Activated T-helper 1 cell treated with anti-CD3 and anti-CD28 coated beads, Interleukin-2, amount 50 U/mL, for 16 hours (primary cell): ENCODE measurements at places on chromosomes 6 and 20.

DNA sequence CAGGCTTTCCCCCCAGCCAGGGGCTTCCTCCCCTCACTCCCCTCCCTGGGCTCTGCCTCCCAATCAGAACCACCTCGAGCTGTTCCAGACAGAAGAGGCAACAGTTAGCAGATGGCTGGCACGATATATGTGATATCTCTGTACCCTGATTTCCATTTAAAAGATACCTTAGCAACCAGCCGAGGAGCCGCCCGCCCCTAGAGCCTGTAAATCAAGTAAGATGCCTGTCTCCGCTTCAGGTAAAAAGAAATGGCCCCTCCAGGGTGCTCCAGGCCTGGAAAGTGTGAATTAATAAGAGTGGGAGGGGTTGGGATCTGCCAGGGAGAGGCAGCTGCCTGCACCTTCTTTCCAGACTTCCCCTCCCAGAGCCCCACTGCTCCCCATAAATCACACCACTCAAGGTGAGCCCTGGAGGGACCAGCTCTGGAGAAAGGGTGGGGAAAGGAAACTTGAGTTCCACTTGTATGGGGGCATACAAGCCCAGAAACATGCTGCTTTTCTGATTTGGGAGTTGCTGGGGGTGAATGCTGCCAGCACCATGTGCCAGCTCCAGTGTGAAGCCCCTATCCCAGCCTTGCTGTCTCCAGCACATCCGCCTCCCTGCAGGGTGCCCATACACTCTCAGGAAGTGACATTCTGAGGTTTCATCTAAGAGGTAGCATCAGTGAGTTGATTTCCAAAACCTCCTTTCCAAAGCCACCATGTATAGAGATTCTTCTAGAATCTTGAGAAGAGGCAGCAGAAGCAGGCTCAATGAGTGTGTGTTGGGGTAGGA is 148.0 kb downstream of the LRFN2 start:
- no peak for DNase-seq

DNA sequence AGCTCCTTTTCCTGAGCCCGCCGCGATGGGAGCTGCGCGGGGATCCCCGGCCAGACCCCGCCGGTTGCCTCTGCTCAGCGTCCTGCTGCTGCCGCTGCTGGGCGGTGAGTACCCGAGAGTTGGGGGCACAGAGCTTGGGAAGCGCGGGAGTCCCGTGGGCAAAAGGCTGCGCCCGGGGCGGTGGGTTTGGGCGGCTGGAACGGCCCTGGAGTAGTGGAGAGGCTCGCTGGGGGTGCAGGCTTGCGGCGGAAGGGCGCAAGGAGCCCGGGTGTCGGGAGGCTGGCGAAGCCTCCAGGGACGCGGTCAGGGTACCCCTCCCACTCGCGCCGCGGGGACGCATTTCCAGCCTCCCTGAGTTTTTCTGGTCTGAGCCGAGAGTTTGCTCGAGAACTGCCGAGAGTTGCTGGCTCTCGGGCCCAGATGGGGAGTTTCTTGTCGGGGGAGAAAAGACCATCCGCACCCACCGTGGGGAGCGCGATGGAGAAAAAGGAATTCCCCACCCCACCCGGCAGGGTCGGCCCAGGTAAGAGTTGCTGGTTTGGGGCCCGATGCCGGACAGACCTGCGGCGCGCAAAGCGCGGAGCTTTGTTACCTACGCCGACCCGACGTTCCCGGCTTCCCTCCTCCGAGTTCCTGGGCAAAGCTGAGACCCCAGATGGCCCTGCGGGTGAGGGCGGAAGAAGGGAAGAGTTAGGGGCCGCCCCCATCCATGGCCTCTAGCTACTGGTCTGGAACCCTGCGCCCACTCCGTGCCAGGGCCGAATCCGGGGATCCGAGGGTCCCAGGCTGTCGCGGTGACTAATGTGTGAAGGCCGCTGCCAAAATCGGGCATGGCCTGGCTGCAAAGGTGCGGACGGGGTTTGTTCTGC is 584 bp downstream of the PTK7 start:
- no peak for DNase-seq

GRCh38 chr6:114375541-114376192 is 32.8 kb upstream of the HS3ST5 start:
- no peak for DNase-seq

DNA sequence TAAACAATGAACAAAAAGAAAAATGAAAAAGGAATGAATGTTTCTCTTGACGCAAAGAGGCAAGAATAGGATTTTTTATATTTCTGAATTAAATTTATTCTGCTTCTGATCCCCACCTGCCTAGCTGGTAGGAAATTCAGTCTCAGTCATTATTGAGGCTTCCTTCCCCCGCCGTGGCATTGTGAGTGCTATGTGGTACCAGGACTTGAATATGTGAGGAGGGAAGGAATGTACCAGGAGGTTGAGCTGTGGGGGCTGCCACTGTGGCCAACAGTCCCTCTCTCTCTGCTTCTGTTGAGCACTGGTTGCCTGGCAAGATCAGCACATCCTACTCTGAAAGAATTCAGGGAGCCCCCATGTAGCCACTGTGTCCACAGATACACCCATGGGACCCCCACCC is 368.1 kb upstream of the JARID2 start:
- no peak for DNase-seq

DNA sequence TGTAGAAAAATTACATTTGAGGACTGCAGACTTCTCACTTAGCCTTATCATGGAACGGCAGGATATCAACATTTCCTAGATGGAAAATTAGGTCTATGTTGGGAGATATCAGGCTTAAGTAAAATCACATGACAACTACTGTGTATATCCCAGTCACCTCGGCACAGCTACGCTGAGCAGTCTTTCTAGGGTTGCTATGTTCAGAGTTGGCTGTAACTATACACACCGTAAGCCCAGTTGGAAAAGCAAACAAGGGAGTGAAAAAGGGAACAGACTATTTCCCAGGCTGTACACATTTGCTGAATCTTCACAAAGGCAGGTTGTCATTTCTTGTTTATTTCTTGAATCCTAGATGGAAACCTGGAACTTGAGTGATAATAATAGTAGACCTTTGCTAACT is 80.7 kb upstream of the PTPRK start:
- no peak for DNase-seq

- no peak for DNase-seq
Measured at GRCh38 chr6:126640921-126641320, 301.0 kb downstream of the CENPW start.

- DNase-seq, result no peak
Measured at GRCh38 chr6:63307581-63308246, 12.1 kb downstream of the LGSN start.

- no peak for DNase-seq
Measured at GRCh38 chr20:32663335-32664011, 10.3 kb downstream of the C20orf203 start.

DNA sequence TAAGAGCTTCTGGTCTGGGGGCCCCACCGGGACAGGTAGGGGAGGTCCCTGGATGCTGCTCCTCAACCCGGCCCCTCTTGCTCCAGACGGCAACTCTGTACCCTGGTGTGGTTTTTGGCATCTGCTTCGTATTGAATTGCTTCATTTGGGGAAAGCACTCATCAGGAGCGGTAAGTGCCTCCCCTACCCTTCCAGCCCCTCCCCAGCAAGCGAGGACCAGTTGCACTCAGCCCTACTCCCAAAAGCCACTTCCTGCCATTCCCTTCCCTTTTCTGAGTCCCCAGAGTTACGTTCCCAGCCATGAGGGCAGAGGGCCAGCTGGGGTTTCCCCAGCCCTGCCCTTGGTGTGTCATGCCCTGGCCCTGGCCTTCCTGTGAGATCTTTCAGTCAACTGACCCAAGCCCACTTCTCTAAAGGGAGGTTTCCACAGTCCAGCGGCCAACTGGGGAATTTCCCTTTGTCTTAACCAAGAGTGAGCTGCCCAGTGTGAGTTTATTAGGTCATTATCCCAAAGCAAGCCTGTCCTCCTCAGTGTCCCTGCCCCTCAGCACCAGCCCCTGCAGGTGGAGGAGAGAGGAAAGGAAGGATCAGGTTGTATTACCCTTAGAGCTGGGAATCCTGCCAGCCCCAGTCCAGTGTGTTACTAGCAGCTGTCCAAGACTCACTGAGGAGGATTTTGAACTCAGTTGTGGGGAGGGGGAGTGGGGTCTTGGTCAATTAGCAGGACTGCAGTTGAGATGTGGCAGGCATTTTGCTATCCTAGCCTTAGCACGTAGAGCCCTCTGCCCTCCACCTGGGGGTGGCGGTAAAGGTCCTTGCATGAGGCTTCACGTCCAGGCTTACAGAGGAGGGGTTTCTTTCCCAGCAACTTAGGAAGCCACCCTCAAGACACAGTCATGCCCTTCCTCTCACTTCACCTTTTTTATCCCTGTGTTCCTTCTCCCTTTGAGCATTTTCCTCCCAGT is 45.8 kb downstream of the TM9SF4 start:
- DNase-seq, result no peak

DNA sequence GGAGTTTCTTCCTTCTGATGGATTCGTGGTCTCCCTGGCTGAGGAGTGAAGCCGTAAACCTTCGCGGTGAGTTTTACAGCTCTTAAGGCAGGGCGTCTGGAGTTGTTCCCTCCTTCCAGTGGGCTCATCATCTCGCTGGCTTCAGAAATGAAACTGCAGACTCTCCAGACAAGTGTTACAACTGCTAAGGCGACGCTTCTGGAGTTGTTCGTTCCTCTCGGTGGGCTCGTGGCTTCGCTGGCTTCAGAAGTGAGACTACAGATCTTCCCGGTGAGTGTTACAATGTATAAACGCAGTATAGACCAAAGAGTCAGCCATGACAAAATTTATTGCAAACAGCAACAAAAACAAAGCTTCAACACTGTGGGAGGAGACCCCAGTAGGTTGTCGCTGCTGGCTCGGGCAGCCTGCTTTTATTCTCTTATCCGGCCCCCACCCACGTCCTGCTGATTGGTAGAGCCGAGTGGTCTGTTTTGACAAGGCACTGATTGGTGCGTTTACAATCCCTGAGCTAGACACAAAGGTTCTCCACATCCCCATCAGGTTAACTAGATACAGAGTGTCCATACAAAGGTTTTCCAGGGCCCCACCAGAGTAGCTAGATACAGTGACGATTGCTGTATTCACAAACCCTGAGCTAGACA is 113.2 kb downstream of the GPX5 start:
- no peak for DNase-seq

- no peak for DNase-seq
Measured at GRCh38 chr6:161586887-161587286, 313.0 kb upstream of the AGPAT4 start.

DNA sequence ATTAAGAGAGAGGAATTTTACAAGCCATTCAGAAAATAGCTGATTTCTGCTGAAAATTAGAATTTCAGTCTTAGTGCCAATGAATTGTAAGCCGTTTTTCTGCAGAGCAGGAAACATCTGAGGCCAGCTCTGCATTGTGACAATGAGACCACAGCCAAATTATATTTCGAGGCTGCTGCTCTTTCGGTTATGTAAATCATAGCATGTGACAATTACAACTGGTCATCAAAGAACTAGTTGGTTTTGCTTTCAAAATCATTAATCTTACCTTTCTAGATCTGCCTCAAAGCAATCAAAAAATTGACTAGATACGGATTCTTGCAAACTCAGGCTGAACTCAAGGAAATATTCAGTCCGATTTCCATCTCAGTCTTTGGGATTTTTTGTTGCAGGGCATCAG is 33.4 kb upstream of the INSM1 start:
- no peak for DNase-seq

DNA sequence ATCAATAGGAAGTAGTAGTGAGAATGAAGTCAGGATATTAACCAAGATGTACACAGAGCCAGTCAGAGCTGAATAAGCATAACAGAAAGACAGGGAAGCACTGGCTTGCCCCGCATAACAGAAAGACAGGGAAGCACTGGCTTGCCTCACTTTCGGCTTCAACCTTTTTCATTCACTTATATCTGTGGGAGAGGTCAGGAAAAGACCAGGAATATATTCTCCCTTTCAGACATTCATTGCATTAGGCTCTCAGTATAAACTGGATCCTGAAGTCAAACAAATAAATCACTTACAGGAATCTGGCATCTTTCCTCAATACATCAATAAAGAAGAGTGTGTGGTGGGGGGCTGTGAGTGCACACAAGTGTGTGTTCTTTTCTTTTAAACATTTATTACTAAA is 437.6 kb downstream of the C6orf118 start:
- DNase-seq, result no peak

DNA sequence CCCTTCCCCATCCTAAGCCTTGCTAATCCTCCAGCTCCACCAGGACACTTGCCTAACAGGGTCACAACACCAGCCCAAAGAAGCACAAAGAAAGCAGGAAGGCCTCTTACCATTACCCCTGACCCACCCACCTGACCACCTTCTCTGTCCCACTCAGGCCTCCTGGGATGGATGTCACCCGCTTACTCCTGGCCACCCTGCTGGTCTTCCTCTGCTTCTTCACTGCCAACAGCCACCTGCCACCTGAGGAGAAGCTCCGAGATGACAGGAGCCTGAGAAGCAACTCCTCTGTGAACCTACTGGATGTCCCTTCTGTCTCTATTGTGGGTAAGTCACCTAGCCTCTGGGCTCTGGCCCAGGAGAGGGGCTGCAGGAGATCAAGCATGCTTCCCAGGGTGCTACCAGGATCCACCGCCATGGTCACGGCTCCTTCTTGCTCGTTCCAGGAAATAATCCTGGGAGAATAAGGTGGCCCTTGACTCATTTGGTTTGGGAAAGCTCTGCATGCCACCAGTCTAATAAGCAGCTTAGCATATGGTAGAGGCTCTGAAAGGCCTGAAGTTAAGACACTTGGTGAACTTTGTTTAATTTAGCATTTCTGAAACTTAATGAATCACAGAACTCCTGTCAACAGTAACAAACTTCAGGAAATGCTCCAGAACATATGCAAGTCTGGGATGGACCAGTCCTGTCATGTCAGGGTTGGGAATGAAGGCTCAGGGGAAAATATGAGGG is 19.2 kb downstream of the ASIP start:
- no peak for DNase-seq

GRCh38 chr20:59938221-59938620 is 1.9 kb downstream of the PPP1R3D start:
- no peak for DNase-seq

DNA sequence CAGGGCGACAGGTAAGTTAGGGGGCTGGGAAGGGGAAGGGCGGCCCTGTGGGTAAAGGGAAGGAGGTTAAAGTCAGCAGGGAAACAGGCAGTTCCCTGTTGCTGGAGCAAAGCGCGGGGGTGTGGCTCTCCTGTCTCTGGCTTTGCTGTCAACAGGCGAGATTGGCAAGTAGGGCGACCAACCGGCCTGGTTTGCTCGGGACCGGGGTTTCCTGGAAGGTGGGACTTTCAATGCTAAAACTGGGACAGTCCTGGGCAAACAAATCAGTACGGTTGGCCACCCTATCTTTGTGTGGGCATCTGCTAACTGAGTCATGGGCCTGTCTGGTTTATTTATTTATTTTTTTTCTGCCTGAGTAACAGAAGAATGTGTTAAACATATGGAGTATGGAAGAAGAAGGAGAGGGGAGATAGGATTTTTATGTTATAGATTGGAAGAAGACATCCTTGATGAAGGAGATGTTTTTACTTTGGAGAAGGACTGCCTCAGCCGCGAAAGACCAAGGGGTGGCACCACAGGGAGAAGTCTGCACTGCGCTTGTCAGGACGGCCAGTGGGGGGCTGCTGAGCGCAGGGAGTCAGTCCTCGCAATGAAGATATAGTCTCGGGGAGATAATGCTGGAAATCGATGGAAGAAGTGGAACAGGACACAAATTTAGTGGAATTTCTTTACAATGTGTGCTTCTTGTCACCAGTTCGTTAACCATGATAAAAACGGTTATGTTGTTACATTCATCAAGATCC is 43.4 kb upstream of the ESR1 start:
- DNase-seq, result no peak

GRCh38 chr6:51261691-51262090 is 443.0 kb downstream of the TFAP2B start:
- DNase-seq, result no peak
